ENCODE measurements at places on chromosomes 2 and 18.

- DNase-seq = no peak
These were observed 142.7 kb downstream of the EML6 start for GRCh38 chr2:54866179-54866578.

GRCh38 chr18:79546781-79547272, 132.8 kb upstream of the CTDP1 start:
- no peak for DNase-seq

GRCh38 chr18:36947820-36948348, 119.0 kb downstream of the KIAA1328 start:
- DNase-seq = peak; percentile 2

- DNase-seq = no peak
These were observed 214.5 kb upstream of the SLC8A1 start for GRCh38 chr2:40666398-40666797.

GRCh38 chr2:176178757-176179295, 9.6 kb upstream of the HOXD1 start:
- no peak for DNase-seq

DNA sequence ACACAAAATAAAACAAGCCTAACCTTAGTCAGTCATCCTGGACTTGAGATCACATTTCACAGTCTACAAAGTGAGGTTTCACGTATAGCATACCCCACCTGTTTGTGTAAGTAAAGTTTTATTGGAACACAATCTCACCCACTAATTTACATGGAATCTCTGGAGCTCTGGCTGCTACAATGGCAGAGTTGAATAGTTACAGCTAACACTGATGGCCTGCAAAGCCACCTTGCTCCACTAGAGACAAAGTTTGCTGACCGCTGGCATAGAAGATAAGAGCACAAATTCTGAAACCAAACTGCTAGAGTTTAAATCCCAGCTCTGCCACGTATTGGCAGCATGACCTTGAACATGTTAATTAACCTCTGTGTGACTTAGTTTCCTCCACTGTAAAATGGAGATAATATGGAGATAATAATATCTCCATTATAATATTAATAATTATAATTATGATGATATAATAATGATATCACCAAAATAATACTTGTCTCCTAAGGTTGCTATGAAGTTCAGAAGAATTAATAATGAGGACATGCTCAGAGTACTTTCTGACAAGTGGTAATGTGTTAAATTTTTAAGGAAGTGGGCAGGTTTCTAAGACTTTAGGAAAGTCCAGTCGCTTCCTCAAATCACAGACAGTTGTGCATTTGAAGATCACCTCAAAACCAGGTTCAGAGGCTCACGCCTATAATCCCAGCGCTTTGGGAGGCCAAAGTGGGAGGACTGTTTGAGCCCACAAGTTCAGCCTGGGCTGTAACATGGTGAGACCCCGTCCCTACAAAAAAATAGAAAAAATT, 204.6 kb downstream of the SH3RF3 start:
- DNase-seq = no peak

- no peak for DNase-seq
These were observed 13.5 kb upstream of the ZAP70 start for GRCh38 chr2:97699765-97700444.

DNA sequence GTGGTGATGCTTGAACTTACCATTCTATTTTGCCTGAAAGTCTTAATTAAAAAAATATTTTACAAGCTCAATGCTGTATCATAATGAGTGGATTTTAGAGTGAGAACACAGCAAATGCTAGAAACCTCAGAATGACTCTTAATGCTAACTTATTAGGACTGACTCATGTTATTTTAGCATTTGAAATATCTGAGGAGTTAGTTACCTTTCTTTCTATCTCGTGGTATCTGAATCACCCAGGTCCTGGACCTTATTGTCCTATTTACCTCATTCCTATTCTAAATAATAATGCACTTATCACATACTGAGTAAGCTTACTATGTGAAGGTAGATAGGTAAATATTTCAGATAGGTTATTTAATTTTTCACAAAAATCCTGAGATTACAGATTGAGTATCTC, 70.7 kb downstream of the SOS1 start:
- peak; percentile 37 for DNase-seq

DNA sequence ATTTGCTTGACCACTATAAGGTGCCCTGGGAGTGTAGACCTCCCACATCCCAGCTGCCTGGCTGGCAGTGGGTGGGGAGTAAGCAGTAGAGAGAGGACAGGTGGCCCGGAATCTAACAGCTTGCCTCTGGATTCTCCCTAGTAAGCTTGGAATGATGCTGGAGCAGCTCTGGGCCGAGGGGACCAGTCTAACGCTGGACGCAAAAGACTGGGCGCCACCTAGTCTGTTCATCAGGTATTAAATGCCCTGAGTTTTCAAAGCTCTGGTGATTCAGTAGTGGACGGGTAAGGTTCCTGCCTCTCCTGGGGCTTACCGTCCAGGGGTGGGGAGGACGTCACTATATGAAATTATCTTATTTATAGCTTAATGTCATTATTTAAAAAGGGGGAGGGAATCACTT, 648 bp upstream of the LYPD6B start:
- DNase-seq = no peak

DNA sequence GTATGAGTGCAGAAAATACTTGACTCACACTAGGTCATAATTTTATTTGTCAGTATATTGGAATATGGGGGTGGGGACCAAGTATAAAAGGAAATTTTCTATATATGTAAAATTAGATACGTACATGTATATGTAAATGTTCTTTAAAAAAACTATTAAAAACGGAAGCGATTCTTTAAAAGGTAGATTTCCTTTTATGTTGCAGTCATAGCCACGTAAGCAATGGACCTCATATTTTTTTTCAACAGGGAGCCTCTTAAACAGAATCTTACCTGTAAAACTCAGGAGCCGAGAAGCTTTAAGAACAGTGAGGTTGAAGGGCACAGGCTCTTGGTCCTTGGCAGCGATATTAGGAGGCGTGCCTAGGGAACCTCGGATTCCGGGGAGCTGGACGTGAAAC, 3.3 kb downstream of the RHBDD1 start:
- DNase-seq = no peak

GRCh38 chr2:29797916-29798315, 123.5 kb downstream of the ALK start:
- no peak for DNase-seq

DNA sequence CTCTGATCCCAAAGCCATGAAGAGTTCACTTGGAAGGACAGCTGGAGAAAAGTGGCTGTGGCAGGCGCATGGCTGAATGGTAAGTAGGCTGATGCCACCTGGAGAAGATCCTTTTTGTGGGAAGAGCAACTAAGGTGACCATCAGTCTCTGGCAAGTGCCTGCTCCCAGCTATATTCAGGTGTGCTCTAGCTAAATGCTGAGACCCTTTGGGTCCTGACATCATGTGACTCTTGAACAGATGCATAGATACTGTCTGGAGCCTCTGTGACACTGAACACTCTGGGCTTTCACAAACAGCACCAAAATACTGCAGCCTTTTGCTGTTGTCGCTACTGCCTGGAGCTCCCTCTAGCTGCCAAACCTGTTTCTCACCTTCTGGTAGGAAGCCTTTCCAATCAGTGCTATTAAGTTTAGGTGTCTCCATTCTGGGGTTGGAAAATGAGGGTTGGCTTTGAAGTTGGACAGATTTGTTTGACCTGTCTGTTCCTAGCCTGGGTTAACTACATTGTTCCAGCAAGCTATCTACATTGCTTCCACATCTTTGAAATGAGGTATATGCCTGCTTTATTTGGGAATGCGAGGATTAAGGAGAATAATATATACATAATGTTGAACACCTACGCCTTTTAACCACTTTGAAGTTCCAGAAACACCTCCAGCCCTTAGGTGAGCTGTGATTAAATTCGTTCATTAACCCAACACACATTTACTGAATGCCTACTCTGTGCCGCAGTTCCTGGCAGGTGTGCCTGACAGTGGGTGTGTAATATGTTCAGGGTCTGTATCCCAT, 3.1 kb downstream of the EGR4 start:
- DNase-seq = no peak

DNA sequence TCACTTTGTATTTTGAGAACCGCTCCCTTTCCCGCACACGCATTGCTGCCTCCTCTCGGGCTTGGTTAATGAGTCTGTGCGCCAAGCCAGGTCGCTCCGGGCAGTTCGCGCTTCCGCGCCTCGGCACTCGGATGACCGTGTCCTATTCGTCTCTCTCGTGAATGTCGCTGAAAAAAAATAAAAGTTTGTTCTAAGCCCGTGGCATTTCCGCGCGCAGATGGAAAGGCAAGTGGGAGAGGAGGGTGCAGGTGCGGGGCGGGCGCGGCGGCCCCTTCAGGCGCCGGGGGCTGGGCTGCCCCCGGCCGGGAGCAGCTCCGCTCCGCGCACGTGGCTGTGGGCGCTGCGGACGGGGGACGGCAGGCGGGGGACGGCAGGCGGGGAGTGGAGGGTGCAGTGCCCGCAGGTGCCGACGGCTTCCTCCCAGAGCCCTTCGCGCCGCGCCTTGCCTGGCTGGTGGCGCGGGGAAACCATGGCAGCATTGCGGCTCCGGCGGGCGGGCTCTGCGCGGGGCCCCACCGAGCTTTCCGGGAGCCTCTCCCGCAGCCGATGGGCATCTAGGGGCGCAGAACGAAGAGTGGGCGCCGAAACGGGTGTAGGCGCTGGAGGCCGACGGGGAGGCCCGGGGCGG, 159.6 kb upstream of the SIX2 start:
- no peak for DNase-seq

DNA sequence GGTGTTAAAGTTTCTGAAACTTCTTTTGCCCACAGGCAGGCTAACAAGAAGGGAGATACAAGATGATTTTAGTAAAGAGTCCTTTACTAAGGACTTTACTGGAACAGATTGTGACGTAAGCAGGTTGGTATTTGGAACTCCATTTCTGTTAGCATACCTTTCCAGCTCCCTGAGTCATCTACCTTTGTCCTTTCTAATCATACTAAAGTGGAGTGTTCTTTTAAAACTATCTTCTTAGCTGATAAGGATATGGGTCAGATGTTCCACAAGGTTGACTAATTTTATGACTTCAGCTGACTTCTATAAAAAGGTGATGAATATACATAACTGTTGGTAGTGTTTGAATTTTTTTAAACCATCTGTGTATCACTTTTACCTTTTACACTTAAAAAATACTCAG, 21.1 kb downstream of the UGP2 start:
- no peak for DNase-seq

DNA sequence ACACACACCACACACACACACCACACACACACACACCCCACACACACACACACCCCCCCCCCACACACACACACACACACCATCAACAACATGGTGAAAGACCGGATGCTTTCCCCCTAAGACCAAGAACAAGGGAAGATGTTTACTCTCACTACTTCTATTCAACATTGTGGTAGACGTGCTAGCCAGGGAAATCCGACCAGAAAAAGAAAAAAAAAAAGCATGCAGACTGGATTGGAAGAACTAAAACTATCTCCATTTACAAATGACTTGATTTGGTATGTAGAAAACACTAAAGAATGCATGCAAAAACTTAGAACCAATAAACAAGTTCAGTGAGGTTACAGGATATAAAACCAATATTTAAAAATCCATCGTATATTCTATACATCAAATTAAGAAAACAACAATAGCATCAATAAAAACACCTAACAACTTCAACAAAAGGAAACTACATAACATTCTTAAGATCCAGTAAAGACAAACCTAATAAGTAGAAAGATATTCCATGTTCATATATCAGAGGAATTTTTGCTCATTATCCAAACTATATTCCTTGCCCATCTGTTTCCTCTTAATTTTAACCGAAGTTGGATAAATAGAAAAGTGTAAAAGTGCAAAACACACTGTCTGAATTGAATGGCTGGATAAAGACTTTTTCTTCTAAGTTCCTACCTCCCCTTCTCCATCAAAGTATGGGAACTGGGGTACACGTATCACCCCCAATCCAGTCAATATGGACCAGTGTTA, 51.5 kb upstream of the RNU4ATAC start:
- no peak for DNase-seq

DNA sequence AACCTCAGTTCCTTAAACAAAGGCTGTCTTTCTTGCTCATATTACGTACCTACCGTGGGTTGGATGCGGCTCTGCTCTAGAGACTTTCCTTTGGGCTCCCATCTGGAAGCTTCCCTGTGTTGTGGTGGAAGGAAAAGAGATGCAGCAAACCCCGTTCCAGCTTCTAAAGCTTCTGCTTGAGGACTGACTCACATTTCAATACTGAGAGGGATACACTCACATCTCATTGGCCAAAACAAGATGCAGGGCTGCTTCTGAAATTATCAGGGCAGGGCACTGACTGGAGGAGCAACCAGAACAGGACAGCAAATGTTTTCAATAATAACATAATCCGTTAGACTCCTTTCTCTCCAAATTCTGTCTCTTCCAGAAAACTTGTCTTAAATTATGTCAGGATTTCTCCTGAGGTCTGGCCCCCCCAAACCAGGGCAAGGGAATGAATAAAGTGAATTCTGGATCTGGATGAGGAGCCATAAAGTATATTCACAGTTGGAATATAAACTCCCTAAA, 4.5 kb upstream of the MYO5B start:
- no peak for DNase-seq

- DNase-seq = no peak
These were observed 47.8 kb downstream of the TRAPPC12 start for GRCh38 chr2:3427272-3427671.

GRCh38 chr2:127049927-127050802, 56.8 kb downstream of the BIN1 start:
- DNase-seq = no peak

DNA sequence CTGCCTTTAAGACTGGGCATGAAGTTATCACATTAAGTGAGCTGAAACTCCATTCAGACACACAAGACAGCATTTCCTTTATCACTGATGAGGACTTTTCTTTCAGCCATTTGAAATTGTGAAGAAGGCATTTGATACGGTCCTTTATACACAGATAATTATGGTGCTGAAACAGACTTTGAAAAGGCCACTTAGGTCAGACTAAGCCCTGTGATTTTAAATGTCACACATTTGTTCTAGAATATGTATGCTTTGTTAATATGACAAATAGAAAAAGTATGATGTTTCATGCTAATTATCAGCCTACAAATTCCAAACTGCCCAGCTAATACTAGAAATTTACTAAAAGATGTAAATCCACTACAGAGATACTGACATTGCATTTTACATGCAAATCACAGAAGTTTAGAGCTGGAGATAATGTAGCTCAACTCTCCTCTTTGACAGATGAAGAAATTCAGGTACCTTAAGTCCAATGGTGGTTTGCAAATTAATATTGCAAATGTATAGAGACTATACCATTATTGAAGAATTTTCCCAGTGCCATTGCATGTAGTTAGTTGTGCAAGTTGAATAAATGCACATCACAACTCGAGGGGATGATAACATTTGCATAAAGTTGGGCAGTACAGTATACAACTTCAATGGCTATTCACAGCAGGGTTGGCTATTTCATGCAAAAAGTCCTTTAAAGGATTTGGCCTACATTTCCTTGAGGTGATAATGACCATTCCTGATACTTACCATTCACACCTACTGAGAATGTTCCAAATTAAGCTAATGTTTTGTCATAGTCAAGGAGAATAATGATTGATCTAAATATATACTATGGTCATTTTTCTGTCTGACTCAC, 175.2 kb downstream of the UPP2 start:
- no peak for DNase-seq

Measured in epithelial cell of prostate (primary cell).